Activated naive CD4-positive, alpha-beta T cell treated with anti-CD3 and anti-CD28 coated beads, Interleukin-2, amount 50 U/mL, for 72 hours (primary cell): ENCODE measurements at places on chromosomes 6 and 20. TPM values are rescaled to one million over a fixed set of nuclear protein-coding genes. Genes with fewer than 3 reads are reported as not detected.

DNA sequence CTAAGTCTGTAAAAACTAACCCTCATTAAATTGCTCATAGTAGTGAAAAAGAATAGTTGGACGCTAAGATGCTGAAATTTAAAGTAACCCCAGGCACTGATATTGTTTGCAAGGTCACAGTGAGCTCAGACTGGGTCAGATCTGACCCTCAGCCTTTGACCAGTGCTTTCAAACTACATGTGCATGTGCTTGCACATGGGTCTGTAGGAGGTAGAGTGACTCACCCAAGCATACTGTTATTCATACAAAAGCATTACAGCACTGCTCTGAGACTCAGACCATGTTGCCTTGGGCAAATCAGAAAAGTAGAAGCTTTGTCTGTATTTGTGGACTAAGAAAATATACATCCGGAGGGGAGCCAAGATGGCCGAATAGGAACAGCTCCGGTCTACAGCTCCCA, 326.4 kb upstream of the MARCKS start:
- no peak for DNase-seq

DNA sequence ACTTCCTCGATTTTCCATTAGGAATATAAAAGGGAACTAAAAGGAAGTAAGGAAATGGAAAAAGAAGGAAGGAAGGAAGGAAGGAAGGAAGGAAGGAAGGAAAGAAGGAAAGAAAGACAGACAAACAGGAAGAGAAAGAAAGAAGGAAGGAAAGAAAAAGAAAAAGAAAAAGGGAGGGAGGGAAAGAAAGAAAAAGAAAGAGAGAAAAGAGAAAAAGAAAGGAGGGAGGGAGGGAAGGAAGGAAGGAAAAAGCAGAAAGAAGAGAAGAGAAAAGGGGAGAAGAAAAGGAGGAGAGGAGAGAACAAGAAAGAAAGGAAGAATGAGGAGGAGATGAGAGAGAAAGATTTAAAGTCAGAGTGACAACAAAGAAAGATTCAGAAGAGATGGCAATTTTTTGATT, 724.5 kb downstream of the GRIK2 start:
- no peak for DNase-seq

DNA sequence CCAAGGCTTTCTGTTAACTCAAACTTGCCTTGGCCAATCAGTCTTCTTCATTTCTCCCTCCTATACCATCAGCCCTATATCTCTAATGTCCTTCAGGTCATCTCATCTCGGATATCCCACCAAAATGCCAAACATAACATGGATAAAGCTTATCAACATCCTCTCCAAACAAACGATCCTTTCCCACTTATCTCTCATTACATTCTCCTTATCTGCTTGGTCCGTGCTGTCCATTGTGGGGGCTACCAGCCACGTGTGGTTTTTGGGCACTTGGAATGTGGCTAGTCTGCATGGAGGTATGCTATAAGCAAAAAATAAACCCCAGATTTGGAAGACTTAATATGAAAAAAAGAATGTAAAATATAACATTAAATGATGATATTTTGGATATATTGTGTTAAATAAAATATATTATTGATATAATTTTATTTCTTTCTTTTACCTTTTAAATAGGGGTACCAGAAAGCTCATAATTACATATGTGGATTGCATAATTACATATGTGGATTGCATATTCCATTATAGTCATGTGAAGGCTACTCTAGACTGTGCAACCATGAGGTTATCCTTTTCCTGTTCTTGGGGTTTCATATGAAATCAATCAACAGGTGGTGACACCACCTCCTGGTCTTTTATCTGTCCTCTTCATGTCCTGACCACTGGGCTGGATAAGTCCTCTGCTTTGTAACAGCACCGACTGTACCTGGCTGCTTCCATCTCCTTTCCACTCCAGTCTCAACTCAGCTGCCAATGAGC, 123.0 kb downstream of the CD83 start:
- no peak for DNase-seq

Gene PTPN1
- 113 TPM for total RNA-seq

DNA sequence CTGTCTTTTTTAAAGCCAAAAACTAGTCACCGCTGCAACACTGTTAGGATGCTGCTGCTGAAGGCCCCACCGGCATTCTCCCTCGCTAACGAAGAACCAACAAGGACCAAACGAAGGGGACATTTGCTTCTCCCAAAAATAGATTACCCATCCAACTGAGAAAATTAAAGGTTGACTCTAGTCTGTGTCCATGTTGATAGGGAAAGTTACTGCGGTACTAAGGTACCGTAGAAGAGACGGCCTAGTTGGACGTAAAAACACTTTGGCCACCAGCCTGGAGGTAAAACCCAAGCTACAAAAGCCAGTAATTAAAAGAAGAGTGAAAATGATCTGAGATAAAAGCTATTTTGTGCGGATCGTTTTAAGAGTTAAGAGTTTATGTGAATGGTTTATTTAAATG, 11.8 kb upstream of the FOXF2 start:
- DNase-seq: no peak

Gene CLPSL1
- not detected for total RNA-seq

Gene TINAG
- not detected for total RNA-seq

Gene CEBPB
- total RNA-seq: 50.9 TPM

DNA sequence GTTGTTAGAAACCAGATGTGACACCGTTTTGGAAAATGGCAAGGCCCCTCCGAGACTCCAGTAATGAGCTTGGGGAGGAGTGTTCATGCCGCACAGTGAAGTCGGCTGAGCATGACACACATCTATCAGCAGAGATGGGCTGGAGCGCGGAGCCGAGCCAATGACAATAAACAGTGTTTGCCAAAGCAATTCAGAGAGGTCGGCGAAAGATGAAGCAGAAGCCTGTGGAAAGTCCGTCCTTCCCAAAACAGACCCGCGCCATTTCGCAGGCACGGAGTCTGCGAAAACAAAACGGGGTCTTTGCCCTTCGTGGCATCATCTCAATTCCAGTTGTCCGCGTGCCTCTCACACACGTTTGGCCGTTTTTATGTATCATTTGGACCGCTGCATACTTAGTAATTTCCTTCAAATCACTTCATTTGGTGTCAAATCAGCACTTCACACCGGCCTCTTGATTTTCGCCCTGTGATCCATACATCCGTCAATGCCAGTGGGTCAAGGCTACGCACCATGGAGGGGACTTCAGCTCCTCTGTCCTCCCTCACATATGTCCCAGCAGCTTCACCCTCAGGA, 71.3 kb downstream of the SULF2 start:
- DNase-seq: no peak

DNA sequence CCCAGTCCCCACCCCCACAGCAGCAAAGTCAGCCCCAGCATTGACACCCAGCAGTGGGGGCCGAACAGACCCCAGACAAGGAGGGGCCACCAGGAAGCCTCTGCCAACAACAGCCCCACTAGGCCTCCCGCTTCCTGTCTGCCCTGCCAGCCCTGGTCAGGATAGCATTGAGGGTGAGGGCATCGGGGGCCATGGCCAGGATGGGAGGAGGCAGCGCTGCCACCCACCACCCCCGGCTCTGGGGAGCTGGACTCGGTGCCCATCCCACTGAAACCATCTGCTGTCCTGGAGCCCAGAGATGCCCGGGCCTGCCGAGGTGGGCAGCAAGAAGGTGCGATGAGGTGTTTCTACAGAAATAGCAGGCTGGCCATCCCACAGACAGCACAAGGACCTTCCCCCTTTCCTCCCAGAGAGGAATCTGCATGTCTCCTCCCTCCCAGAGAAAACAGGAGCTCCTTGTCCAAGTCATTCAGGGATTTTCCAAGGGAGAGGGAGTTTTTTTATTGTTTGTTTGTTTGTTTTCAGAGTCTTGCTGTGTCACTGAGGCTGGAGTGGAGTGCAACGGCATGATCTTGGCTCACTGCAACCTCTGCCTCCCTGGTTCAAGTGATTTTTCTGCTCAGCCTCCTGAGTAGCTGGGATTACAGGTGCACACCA, 62.1 kb upstream of the BHLHE23 start:
- no peak for DNase-seq

DNA sequence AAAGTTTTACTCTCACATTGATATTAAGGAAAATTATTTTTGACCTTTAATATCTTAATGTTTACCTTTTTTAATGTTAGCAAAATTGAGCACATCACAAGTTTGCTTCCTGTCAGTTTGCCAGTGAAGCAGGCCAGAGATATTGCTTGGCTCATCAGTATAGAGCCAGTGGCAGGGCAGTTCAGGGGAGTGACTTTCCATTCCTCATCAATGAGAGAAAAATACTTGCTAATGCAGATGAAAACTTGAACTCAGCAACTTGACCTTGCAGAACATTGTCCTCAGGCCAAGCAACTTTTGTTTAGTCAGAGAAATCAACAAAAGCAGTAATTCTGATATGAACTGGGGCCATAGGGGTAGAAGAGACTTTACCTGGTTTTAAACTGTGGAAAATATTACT, 6.9 kb downstream of the TAB2 start:
- no peak for DNase-seq

Gene C20orf96
- 10.3 TPM for total RNA-seq

DNA sequence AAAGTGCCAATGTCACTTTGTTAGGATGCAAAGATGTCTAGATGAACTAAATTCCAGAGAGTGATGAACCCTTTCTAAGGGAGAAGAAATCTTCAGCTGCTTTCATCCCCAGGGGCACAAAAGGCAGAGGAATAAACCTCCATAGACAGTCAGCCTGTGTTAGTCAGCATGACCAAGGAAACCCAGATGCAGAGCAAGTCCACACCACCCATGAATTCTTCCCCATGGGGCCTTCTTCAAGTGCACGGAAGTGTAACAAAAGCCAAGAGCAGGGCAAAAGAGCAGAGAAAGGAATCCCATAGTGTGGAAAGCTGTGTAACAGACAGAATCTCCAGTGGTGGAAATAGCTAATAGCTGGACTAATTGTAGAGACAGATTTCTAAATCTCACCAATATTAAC, 50.0 kb downstream of the DCDC2 start:
- no peak for DNase-seq

Gene POLR1C
- total RNA-seq: 34.2 TPM

Gene LRRC1
- 3.6 TPM for total RNA-seq

Gene HLA-DOB
- total RNA-seq: 3.8 TPM

DNA sequence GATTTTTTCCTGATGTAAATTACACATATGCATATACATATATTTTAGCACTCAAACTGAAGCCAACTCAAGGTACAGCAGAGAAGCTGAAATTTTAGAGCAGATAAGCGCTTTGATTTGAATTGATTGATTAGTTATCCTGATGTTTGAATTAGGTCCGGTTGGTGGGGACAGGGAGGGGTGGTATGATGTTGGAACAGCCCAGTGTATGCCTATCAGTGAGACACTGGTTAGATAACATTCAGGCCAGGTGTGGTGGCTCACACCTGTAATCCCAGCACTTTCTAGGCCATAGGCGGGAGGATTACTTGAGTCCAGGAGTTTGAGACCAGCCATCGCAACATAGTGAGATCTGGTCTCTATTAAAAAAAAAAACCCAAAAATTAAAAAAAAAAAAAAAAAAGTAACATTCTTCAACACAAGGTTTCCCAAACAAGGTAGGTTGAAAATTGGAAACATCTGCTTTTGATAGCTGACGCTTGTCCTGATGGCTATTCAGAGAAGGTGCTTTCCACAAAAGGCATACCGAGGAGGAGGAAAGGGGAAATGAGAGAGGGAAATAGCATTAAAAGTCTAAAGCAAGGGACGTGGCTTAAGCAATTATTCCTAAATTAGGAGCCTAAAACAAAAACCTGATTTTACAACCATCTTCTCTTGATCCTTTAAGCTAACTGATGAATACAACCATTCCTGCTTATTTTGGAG, 288.4 kb upstream of the JARID2 start:
- no peak for DNase-seq

GRCh38 chr6:55286824-55287223, 40.4 kb upstream of the GFRAL start:
- no peak for DNase-seq

GRCh38 chr6:134508862-134509498, 191.1 kb upstream of the SGK1 start:
- no peak for DNase-seq

Gene APCDD1L
- not detected for total RNA-seq
